Naive B cell (primary cell): ENCODE measurements at places on chromosomes 11 and 22.

GRCh38 chr11:130139401-130139800, 20.2 kb upstream of the ST14 start:
- no peak for DNase-seq

- DNase-seq, result no peak
These were observed 375 bp downstream of the BSCL2 start for GRCh38 chr11:62706850-62707247.

- DNase-seq, result no peak
These were observed 1.4 kb upstream of the TMEM134 start for GRCh38 chr11:67470337-67471002.

DNA sequence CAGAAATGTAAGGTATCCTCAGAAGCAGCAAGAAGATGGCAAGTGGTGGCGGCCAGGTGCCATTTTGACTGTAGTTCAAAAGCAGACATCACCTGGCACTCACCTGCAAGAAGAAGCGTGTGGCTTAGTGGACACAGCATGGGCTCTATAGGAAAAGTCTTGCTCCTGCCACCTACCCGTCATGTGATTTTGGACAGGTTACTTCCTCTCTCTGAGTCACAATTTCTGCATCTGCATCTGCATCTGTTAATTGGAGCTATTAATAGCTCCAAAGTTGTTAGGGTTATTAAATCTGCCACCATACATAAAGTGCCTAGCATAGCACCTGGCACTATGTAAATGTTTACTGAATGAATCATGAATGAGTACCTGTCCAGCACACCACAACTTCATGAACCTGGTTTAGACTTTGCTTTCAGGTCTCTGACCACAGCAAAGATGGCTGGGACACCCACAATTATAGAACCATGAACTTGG, 16.8 kb downstream of the RAB30 start:
- no peak for DNase-seq

GRCh38 chr11:8223513-8223900, 40.2 kb downstream of the LMO1 start:
- no peak for DNase-seq

- DNase-seq, result no peak
These were observed 24.2 kb downstream of the MUC5AC start for GRCh38 chr11:1181853-1182535.

- no peak for DNase-seq
These were observed 162.9 kb downstream of the DLG2 start for GRCh38 chr11:85464283-85464682.

GRCh38 chr11:3340025-3340424, 38.9 kb downstream of the ZNF195 start:
- no peak for DNase-seq

DNA sequence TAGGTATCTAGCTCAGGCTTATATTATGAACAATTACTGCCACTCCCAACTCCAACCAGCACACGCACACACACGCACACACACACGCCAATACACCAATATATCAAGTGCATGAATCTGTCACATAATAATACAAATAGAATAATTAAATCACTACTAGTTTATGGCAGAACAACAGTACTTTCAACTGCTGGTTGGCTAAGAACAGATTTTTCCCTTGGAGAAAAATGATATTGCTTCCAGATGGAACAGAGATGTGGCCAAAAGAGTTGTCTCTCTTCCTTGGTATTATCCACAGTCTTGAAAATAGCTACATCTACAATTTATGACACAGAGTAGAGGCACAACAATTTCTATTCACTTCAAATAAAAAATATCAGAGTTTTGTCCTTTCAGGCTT, 538.3 kb upstream of the FAT3 start:
- no peak for DNase-seq

- no peak for DNase-seq
These were observed 143.2 kb downstream of the CADM1 start for GRCh38 chr11:115361025-115361424.

- DNase-seq, result no peak
These were observed 24.7 kb downstream of the PC start for GRCh38 chr11:66933531-66933930.

- no peak for DNase-seq
These were observed 173.6 kb downstream of the ST3GAL4 start for GRCh38 chr11:126529037-126529436.

DNA sequence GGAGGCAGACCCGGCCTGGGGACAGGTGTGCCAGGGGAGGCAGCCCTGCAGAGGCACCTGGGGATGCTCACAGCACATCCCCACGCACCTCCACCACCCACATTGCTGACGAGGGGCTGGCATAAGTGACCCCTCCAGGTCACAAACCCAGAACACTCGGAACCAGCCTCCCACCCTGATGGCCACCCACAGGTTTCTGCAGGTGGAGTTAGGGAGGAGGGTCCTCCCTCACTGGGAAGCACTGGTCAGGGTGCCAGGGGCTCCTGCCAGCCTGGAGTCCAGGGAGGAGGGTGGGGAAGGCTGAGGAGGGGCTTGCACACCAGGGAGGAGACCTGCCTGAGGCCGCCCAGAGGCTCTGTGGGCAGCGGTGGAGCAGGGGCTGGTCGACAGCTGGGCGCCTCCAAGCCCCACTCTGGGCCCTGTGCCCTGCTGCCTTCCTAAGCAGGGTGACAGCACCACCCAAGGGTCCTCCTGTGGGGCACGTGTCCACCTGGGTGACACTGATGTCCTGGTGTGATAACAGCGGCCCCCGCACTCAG, 51.0 kb upstream of the CARS1 start:
- DNase-seq, result no peak

DNA sequence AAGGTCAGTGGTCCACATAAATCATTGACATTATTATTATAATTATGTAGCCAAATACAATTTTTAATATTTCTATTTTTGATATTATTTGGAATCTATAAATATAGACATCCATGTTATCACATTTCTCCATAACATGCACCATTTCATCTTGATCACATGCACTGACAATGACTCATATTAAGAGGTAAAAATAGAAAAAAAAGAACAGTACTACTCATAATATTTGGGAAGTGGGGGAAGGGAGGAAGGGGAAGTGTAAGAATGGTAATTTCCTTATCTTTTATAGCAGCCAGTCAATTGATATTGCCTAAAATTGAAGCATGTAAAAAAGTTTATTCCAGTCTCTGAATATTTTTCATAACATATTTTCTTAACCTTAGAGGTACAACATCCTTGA, 72.3 kb downstream of the ADM start:
- DNase-seq, result no peak

DNA sequence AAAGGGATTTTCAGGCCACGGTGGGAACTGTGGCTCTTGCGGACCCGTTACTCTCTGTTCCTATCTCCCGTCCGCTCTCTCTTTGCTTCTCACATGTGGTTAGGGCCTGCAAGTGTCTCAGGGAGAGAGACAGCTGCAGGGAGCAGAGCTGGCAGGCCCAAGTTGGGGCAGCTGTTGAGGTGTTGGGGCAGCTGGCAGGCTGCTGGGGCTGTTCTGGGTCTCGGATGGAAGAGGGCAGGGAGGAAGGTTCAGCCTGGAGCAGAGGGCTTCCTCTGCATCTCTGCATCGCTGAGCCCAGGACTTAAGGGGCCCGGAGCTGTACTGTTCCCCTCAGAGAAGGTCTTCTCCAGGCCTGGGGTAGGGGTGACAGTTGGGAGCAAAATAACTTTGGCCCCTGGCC, 2.6 kb upstream of the CNIH2 start:
- no peak for DNase-seq

DNA sequence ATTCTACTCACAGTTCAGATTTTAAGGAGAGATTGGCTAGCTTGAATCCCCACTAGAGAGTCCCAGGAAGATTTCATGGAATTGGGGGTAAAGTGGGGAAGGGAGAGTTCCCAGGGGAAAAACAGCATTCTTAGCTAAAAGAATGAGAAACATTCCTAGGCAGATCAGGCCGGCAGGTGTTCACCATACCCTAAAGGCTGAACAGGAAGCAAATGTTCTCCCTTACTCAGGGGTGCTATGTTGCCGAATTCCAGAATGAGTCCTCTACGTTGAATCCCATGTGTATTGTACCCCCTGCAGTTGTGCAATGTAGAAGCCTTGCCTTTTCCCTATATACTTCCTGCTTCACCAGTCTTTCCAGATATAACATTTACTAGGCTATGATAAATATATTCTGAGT, 135.2 kb upstream of the NCAM1 start:
- DNase-seq, result no peak

DNA sequence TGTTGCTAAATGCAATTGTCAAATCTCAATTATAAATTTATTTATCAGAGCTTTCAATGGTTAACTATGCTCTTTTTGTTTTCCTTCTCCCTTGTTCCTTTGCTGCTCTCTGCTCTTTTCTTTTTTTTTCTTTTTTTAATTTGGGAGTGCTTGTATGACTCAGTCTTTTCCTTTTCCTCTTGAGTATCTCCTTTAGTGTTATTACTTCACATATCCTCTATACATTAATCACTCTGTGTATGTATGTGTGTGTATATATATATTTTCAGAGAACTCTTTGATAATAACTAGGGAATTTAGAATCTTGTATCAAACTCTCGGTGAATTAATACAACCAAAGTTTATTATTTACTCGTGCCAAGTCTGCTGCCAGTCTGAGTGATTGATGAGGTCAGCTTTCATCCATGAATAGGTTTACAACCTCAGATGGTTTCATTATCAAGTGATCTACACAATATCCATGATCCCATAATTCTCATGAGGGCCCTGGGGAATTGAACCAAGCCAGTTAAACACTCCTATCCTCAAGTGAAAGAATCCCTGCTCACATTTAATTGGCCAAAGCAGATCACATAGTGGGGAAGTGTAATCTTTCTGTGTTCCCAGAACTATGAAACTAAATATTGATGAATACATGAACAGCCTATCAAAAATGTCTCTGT, 743.4 kb upstream of the CNTN5 start:
- no peak for DNase-seq

- DNase-seq, result no peak
These were observed 5.8 kb downstream of the TRIM29 start for GRCh38 chr11:120131941-120132644.

DNA sequence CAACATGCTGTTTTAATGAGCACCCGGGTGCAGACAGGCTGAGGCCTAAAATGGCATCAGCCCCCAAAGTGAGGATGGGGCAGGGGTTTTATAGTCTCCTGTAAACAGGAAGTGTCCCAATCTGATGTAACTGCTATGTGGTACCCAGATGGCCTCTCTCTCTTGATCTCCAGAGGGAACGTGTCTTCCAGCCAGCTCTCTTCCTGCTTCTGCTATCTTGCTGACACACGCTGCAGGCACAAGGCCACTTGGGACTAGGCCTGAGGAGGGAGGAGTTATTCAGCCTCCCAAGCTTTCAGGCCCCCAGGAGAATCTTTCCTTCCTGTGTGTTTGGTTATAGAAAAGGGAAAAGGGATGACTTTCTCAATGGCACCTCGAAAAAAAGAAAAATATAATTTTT, 11.4 kb upstream of the VSTM5 start:
- no peak for DNase-seq

GRCh38 chr11:64794526-64794925, 8.5 kb downstream of the MAP4K2 start:
- DNase-seq, result no peak

- DNase-seq, result no peak
These were observed 66.0 kb upstream of the GRAMD1B start for GRCh38 chr11:123364080-123364479.

DNA sequence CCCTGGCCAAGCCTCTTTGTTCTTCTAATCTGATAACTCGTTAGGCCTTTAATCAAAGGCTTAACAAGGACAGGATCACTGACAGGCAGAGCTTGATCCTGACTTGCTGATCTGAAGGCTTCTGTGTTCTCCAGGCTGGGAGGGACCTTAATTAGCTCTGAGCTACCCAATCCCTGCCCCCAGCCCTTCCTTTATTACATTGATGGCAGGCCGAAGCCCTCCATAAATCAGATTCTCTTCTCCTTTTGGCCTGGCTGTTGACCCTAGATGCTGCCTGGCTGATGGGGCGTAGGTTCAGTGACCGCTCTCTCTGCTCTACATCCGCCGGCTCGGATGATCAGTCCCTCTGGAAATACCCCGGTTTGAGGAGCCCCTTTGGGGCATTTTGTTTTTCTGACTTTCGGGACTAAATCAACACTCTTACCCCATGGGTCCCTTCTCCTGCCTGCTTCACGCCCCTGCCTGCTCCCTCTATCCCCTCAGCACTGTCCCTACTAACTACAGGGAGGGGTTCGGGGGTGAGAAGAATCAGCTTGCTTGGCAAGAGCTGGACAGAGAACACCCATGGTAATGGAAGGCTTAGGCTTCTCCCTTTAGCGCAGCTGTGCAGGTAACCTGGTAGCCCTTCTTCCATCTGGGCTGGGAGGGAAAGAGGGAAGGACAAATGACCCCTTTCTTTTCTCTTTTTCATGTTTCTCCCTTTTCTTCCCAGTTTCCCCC, 10.0 kb upstream of the RRM1 start:
- no peak for DNase-seq

GRCh38 chr11:74641289-74641688, 48.9 kb downstream of the POLD3 start:
- no peak for DNase-seq

- no peak for DNase-seq
These were observed 15.0 kb downstream of the SLC1A2 start for GRCh38 chr11:35404388-35404775.

DNA sequence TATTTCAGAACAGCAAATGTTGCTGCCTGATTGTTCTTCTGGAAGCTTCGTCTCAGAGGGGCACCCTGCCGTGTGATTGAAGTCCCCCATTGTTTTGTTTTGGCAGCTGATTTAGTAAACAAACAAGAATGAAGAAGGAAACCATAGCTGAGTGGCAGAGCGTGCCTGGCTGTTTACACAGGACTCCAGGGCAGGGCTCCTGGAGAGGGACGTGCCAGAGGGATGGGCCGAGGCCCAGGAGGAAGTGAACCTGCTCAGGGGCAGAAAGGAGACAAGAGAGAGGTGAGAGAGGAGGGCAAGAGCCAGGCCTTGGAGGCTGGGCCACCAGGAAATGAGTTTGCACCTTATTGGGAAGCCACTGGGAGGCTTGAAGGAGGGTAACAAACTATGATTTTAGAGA, 85.5 kb upstream of the B3GAT1 start:
- no peak for DNase-seq

- no peak for DNase-seq
These were observed 252.7 kb downstream of the CASP12 start for GRCh38 chr11:104645261-104646222.

- no peak for DNase-seq
These were observed 84.7 kb downstream of the DGCR2 start for GRCh38 chr22:19037282-19038163.

GRCh38 chr22:35226958-35227647, 30.2 kb upstream of the HMGXB4 start:
- DNase-seq, result no peak

GRCh38 chr22:36406721-36407120, 19.0 kb upstream of the MYH9 start:
- no peak for DNase-seq

- DNase-seq, result no peak
These were observed 7.1 kb downstream of the SLC7A4 start for GRCh38 chr22:21025266-21025665.
